ENCODE measurements at places on chromosomes 6 and 20.

DNA sequence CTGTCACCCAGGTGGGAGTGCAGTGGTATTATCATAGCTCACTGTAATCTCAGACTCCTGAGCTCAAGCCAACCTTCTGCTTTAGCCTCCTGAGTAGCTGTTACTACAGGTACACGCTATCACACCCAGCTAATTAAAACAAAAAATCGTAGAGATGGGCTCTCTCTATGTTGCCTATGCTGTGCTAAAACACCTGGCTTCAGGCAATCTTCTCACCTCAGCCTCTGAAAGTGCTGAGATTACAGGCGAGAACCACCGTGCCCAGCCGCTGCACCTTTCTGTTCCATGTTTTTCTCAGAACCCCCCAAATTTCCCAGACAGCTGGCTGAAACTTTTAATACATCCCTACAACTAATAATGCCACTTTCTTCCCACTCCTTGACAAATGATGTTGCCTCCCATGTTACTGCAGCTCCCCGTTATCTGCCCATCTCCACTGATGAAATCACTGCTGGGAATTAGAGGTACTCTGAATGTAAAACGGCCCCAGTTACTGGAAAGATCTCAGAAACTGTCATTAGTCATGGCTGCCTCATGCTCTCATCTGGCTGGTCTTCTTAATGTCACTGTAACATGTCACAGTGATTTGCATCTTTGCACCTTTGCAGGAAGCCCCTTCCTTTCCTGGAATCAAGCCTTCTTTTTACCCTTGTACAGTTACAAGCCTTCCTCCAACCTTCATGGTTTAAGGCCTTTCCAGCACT is 697.5 kb downstream of the PRKN start:
- H3K27ac ChIP-seq: no peak overlapping the region
- H3K4me3 ChIP-seq: no peak overlapping the region
- no peaks in the 10 kb centered on the region for H3K36me3 ChIP-seq
- DNase-seq: no peak

DNA sequence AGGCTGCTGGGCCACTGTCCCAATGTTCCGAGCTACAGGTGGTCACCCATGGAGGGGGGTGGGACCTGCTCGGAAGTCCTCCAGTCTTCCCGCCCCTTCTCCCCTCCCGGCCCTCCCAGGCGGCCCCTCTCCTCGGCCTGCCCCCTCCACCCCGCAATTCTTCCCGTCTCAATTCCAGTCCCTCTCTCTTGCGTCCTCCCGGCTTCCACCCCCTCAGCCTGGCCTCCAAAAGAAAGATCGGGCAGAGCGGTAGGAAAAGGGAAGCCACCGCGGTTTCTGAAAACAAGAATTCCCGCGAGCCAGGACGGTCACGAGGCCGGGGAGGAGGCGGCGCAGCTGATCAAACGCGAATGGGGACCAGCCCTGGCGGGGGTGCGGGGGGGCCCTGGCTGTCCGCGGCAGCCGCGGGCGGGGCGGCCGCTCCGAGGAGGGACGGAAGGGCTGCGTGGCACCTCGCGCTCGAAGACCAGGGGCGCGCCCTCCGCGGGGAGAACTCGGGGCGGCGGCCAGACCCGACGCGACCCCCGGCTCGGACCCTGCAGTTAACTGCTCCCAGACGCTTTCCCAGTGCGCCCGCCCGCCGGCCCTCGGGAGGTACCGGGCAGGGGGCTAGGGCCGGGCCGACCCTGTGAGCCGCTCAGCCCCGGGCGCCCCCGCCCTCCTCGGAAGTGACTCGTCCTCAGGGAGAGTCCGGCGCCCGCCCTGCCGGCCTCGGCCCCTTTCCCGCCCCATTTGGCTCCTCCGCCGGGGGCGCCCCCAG is 1.0 kb downstream of the PXDC1 start:
- peaks cover 54% of the 10 kb centered on the region for H3K4me1 ChIP-seq
- peak overlapping the region; percentile 78 for H3K4me3 ChIP-seq
- DNase-seq: peak; percentile 91
- peak overlapping the region; percentile 99 for H3K27ac ChIP-seq
- H3K27me3 ChIP-seq: no peaks in the 10 kb centered on the region

DNA sequence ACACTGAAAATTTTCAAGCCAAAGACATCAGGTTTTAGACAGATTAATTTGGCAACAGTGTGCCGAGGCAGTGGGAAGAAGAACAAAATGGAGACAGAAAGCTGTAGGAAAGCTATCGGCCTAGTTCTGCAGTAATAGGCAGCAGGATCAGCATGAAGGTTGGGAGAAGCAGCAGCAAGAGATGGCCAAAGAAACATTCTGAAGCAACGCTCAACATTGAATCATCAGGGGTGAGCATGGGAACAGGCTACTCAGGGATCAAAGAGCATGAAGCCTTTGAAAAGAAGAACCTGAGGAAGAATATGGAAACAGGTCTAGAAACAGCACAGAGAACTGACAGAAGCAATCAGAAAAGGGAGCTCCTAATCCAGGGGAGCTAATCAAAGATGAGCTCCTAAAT is 7.1 kb upstream of the DST start:
- peaks cover 20% of the 10 kb centered on the region for H3K4me1 ChIP-seq
- no peak overlapping the region for H3K4me3 ChIP-seq
- no peak for DNase-seq
- no peak overlapping the region for H3K27ac ChIP-seq

GRCh38 chr6:13710552-13711323 is 897 bp downstream of the RANBP9 start:
- H3K4me1 ChIP-seq: peaks cover 35% of the 10 kb centered on the region
- peak overlapping the region; percentile 89 for H3K27ac ChIP-seq
- H3K27me3 ChIP-seq: no peaks in the 10 kb centered on the region
- peak; percentile 71 for DNase-seq
- H3K4me3 ChIP-seq: peak overlapping the region; percentile 85

GRCh38 chr20:37932919-37933318 is 30.0 kb downstream of the VSTM2L start:
- H3K4me1 ChIP-seq: no peaks in the 10 kb centered on the region
- H3K4me3 ChIP-seq: no peak overlapping the region
- DNase-seq: no peak
- no peaks in the 10 kb centered on the region for H3K36me3 ChIP-seq
- H3K27ac ChIP-seq: no peak overlapping the region
- no peaks in the 10 kb centered on the region for H3K27me3 ChIP-seq

DNA sequence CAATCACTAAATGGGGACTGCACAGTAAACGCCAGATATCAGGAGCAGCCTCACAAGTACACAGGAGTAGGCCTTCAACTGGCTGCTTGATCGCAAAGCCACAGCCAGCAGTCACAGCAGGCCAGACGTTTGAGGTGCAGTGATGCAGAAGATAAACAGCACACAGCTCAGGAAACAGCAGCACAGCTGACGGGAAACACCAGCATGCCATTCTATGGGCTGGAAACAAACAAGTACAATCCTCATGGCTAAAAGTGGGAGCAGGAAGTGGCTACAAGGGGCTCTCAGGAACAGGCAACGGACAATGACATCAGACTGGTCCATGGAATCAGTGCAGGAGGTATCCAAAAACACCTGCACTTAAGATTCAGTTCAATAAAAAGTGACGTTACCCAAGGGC is 111.0 kb downstream of the DTNBP1 start:
- no peaks in the 10 kb centered on the region for H3K27me3 ChIP-seq
- DNase-seq: no peak
- H3K36me3 ChIP-seq: no peaks in the 10 kb centered on the region
- peak overlapping the region; percentile 5 for H3K27ac ChIP-seq
- H3K4me1 ChIP-seq: peaks cover 31% of the 10 kb centered on the region
